Ovary (tissue), 10 donors: ENCODE measurements at places on chromosomes 16 and 17. TPM values are rescaled to one million over a fixed set of nuclear protein-coding genes. Genes with fewer than 3 reads are reported as not detected.
A peak's percentile ranks its signal among the peaks of the same experiment; 100 is the strongest.

DNA sequence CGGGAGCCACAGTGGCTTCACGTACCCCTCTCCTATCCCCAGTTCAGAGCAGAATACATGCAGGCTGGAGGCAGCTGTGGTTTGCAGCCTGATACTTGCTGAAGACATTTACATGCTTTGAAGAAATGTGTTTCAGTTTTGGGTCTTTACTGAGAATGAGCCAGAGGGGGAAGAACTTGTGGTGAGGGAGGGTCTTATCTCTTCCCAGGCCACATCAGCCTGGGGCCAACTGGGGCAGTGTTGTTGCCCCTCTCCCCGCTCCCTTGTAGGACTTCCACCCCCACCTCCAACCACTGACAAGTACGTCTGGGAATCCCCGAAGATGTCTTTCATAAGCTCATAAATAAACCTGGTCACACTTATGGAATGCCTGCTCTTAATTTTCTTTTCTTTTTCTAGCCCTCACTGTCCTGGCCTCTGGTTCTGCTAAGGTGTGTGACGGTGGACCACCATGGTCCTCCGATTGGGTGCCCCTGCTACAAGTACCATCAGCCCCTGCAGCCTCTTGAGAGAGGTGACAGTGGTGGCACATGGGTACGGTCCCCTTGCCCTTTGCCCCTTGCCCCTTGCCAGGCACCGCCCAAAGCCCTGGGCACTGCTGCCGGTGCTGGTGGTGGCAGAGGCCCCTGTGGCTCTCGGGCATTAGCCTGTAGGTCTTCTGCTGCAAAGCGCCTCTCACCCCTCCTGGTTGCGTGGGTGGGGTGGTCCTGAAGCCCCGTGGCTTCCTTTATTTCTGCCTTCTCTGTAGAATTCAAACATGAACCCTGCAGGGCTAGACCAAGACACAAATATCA, 144.8 kb upstream of the RPH3AL start:
- H3K4me1 ChIP-seq: no peaks in the 10 kb centered on the region
- DNase-seq: no peak
- H3K4me3 ChIP-seq: no peak overlapping the region
- H3K27me3 ChIP-seq: no peaks in the 10 kb centered on the region

- DNase-seq: no peak
- H3K36me3 ChIP-seq: no peaks in the 10 kb centered on the region
- H3K27me3 ChIP-seq: no peaks in the 10 kb centered on the region
- H3K27ac ChIP-seq: peak overlapping the region; percentile 12
These were observed 1.2 kb downstream of the SOX15 start for GRCh38 chr17:7588553-7589203.

- no peaks in the 10 kb centered on the region for H3K36me3 ChIP-seq
- no peak for DNase-seq
- H3K4me3 ChIP-seq: no peak overlapping the region
These were observed 33.3 kb downstream of the BAHCC1 start for GRCh38 chr17:81428516-81428915.

DNA sequence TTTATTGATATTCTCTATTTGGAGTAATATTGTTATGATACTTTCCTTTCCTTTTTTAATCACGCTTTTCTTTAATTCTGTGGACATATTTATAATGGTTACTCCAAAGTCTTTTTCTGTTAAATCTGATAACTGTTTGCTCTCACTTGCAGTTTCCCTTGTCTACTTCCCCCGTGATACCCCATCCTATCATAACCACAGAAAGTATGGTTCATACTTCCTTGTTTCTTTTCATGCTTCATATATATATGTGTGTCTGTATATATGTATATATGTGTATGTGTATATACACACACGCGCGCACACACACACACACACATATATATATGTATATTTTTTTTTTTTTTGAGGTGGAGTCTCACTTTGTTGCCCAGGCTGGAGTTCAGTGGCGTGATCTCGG, 23.5 kb downstream of the SPECC1 start:
- H3K4me3 ChIP-seq: no peak overlapping the region
- no peaks in the 10 kb centered on the region for H3K36me3 ChIP-seq
- no peak for DNase-seq
- H3K27ac ChIP-seq: no peak overlapping the region
- no peaks in the 10 kb centered on the region for H3K27me3 ChIP-seq

- no peaks in the 10 kb centered on the region for H3K27me3 ChIP-seq
- H3K27ac ChIP-seq: no peak overlapping the region
- H3K4me3 ChIP-seq: no peak overlapping the region
- H3K4me1 ChIP-seq: no peaks in the 10 kb centered on the region
- no peaks in the 10 kb centered on the region for H3K36me3 ChIP-seq
These were observed 215.2 kb upstream of the WSCD1 start for GRCh38 chr17:5854871-5855554.

GRCh38 chr17:57662644-57663308, 82.3 kb downstream of the CCDC182 start:
- no peaks in the 10 kb centered on the region for H3K36me3 ChIP-seq
- H3K27me3 ChIP-seq: no peaks in the 10 kb centered on the region
- H3K27ac ChIP-seq: no peak overlapping the region
- peaks cover 21% of the 10 kb centered on the region for H3K4me1 ChIP-seq

DNA sequence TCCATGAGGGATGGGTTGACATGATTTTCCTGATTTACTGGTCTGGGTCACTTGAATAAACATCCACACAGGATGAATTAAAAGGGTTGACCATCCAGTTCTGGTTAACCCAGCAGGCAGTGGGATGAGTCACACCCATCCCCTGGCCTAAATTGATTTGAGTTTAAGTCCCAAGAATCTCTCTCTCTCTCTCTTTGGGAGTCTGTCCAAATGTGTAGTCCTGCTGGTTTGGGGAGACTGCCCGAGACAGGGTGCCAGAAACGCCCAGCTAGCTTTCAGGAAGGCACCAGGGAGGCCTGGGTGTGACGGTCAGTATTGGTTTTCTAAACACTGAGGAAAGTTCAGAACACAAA, 38.8 kb downstream of the SCPEP1 start:
- no peak for DNase-seq
- no peak overlapping the region for H3K4me3 ChIP-seq
- H3K36me3 ChIP-seq: no peaks in the 10 kb centered on the region
- no peaks in the 10 kb centered on the region for H3K4me1 ChIP-seq
- H3K27me3 ChIP-seq: no peaks in the 10 kb centered on the region

- H3K4me3 ChIP-seq: no peak overlapping the region
- DNase-seq: no peak
- H3K36me3 ChIP-seq: no peaks in the 10 kb centered on the region
- no peaks in the 10 kb centered on the region for H3K27me3 ChIP-seq
- peaks cover 12% of the 10 kb centered on the region for H3K4me1 ChIP-seq
- no peak overlapping the region for H3K27ac ChIP-seq
These were observed 45.3 kb downstream of the TOM1L2 start for GRCh38 chr17:17926840-17927449.

GRCh38 chr17:20968913-20969616, 73.7 kb downstream of the USP22 start:
- no peaks in the 10 kb centered on the region for H3K36me3 ChIP-seq
- DNase-seq: no peak
- H3K27ac ChIP-seq: no peak overlapping the region
- no peak overlapping the region for H3K4me3 ChIP-seq

- H3K36me3 ChIP-seq: no peaks in the 10 kb centered on the region
- H3K27ac ChIP-seq: no peak overlapping the region
- DNase-seq: no peak
- no peak overlapping the region for H3K4me3 ChIP-seq
These were observed 749.5 kb downstream of the KCNJ18 start for GRCh38 chr17:22441776-22442175.

GRCh38 chr16:82972331-82972919, 345.7 kb downstream of the CDH13 start:
- no peak overlapping the region for H3K27ac ChIP-seq
- no peaks in the 10 kb centered on the region for H3K36me3 ChIP-seq
- no peaks in the 10 kb centered on the region for H3K4me1 ChIP-seq
- DNase-seq: no peak
- H3K4me3 ChIP-seq: no peak overlapping the region
- no peaks in the 10 kb centered on the region for H3K27me3 ChIP-seq

- H3K27me3 ChIP-seq: no peaks in the 10 kb centered on the region
- peaks cover 21% of the 10 kb centered on the region for H3K4me1 ChIP-seq
- no peaks in the 10 kb centered on the region for H3K36me3 ChIP-seq
- H3K4me3 ChIP-seq: no peak overlapping the region
- H3K27ac ChIP-seq: peak overlapping the region; percentile 88
- peak; percentile 72 for DNase-seq
These were observed 8.5 kb downstream of the NR1D1 start for GRCh38 chr17:40091691-40092397.

DNA sequence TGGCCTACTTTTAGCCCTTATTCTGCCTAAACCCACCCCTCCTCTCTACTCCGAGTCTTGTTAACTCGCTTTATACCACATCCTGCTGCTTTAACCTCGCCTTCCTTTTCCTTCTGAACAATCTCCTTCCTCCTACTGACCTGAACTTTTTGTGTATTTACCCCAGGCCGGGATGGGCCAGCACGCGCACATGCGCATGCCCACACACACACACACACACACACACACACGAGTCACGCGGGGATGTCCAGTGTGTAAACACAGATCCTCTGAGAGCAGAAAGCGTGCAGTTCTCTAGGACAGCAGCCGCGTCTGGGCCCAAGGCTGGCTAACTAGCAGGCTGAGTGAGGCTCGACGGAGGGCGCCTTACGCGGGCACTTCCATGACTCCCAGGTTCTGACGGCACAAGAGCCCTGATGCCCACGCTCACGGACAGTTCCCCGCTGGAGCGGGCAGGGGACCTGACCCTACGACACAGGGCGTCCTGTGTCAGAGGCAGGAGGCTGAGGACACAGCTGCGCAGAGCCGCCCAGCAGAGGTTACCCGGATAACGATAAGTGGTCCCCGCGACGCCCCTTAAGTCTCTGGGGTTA, 610 bp downstream of the PIK3R5 start:
- H3K27ac ChIP-seq: no peak overlapping the region
- H3K4me3 ChIP-seq: no peak overlapping the region
- H3K36me3 ChIP-seq: no peaks in the 10 kb centered on the region
- H3K27me3 ChIP-seq: no peaks in the 10 kb centered on the region
- no peaks in the 10 kb centered on the region for H3K4me1 ChIP-seq

- H3K4me3 ChIP-seq: no peak overlapping the region
- H3K27ac ChIP-seq: no peak overlapping the region
- no peaks in the 10 kb centered on the region for H3K4me1 ChIP-seq
- no peaks in the 10 kb centered on the region for H3K36me3 ChIP-seq
These were observed 351.1 kb downstream of the CA10 start for GRCh38 chr17:51807460-51807859.

DNA sequence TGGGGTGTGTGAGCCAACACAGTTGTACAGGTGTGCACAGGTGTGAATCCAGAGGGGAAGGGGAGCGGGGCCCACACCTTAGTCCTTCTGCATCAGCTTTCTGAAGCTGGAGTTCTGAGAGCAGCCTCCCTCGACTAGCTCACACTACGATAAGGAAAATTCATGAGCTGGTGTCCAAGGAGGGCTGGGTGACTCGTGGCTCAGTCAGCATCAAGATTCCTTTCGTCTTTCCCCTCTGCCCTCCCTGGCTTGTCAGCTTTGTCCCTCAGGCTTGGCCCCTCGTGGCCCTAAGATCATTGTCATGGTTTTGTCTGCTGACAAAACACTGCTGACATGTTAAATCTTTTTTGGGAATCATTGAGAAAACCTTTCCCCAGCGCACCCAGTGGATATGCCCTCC, 47.5 kb downstream of the OR1D5 start:
- H3K4me1 ChIP-seq: no peaks in the 10 kb centered on the region
- H3K36me3 ChIP-seq: no peaks in the 10 kb centered on the region
- H3K4me3 ChIP-seq: no peak overlapping the region
- no peak for DNase-seq

DNA sequence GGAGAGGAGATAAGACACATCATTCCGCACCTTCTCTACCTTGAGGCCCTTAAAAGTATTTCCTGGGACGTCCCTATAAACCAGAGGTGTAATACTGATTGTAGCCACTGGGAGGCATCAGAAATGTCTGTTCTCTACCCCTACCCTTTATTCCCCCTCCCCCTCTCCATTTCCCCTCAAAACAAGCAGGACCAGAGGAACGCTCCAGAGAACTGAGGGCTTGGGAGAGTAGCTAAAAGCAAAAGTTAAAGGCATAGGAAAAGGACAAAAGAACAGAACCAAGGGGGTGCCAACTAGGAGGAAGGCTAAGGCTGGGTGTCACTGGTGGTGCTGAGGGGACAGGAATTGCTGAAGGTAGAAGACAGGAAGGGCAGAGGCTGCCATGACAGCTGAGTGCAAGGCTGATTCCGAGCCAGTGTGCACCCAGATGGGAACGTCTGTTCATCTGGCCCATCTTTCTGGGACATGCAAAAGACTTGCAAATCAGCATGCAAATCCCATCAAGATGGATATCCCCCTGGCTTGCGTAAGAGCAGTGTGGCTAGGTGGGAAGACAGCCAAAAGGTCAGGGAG, 6.7 kb downstream of the CAMTA2 start:
- no peak overlapping the region for H3K27ac ChIP-seq
- H3K36me3 ChIP-seq: no peaks in the 10 kb centered on the region
- DNase-seq: no peak
- H3K27me3 ChIP-seq: no peaks in the 10 kb centered on the region

DNA sequence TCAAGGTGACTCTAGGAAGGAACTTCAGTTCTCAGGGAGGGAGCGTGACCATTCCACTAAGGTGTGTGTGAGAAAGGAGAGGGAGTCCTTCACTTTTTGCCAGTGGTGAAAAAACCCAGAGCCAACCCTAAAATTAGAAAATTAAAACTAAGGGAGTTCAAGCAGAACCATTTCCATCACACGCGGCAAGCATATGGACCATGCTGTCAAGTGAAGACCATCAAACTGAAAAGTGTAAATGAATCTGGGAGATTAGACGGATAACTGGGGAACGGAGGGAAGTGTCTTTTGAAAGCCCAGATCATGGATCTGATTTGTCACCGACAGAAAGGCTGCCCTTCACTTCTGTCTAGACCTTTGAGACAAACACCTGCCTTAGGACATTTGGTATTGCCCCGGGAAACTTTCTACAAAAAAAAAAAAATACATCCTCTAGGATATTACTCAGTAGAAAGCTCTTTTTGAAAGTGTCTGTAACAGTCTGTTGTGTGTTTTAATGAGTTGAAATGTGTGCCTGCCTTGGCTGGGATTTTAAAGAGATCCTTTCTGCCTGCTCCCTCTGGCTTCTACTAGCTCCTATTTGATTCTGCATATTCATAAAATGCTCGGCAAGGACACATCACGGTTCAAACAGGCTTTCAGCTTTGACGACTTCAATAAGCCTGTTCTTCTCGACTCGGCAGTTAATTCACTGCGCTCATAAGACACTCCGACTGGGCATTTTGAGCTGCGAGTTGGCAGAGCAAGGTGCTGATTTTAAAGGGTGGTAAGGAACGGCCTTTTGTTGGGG, 81.4 kb upstream of the ERCC4 start:
- no peaks in the 10 kb centered on the region for H3K27me3 ChIP-seq
- no peaks in the 10 kb centered on the region for H3K36me3 ChIP-seq
- H3K27ac ChIP-seq: no peak overlapping the region

DNA sequence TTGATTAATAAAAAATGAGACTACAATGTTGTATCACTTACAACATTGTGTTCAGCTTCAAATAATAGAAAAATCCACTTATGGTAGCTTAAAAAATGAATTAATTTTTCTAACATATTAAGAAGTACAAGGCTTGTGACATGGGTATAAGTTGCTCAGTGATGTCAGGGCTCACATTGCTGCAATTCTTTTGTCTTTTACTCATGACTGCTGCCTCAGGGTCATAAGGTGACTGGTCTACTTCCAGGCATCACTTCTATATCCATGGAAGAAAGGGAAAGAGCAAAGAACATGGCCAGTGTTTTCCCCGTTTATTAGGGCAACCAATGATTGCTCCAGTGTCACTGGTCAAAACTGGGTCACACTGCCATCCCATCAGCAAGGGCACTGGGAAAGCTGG, 295.3 kb downstream of the MAP2K4 start:
- no peaks in the 10 kb centered on the region for H3K27me3 ChIP-seq
- no peaks in the 10 kb centered on the region for H3K36me3 ChIP-seq
- H3K4me1 ChIP-seq: peaks cover 8% of the 10 kb centered on the region
- H3K27ac ChIP-seq: no peak overlapping the region

GINS2 gene
- total RNA-seq: 1.5 TPM

AOC2 gene
- 1.3 TPM for total RNA-seq

KRT20 gene
- not detected for total RNA-seq

CIITA gene
- total RNA-seq: 10.8 TPM

CEP295NL gene
- 1.7 TPM for total RNA-seq

ZNF629 gene
- 19.9 TPM for total RNA-seq
